ENCODE measurements at places on chromosomes 13 and 19. TPM values are rescaled to one million over a fixed set of nuclear protein-coding genes. Genes with fewer than 3 reads are reported as not detected.

The C13orf42 gene
- polyA plus RNA-seq = not detected

The PRR22 gene
- 2.0 TPM for polyA plus RNA-seq

The RABAC1 gene
- 769 TPM for polyA plus RNA-seq

The TLE2 gene
- polyA plus RNA-seq = 38.3 TPM

- DNase-seq = no peak
Observed at GRCh38 chr19:34399886-34400285, 4.3 kb upstream of the PDCD2L start.

- no peak for DNase-seq
Observed at GRCh38 chr19:33802001-33802400, 5.3 kb downstream of the KCTD15 start.

DNA sequence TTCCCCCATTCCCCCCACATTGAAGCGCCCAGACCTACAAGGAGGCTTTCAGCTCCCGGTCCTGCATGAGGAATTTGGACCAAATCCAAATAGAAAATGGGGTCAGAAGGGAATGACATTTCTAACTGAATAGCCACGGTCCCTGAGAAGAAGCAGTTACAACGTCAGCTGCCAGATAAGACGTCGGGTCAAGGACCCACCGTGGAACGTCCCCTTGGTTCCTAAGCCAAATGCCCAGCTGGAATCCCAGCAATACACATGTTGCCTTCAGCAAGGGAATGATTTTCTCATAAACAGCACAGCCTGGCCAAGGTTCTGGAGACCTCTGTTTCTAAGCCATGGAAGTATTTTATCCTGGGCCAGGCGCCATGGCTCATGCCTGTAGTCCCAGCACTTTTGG lies 109.1 kb upstream of the PEG3 start:
- DNase-seq = no peak

- no peak for DNase-seq
Observed at GRCh38 chr19:2326699-2327360, 1.6 kb downstream of the LSM7 start.

DNA sequence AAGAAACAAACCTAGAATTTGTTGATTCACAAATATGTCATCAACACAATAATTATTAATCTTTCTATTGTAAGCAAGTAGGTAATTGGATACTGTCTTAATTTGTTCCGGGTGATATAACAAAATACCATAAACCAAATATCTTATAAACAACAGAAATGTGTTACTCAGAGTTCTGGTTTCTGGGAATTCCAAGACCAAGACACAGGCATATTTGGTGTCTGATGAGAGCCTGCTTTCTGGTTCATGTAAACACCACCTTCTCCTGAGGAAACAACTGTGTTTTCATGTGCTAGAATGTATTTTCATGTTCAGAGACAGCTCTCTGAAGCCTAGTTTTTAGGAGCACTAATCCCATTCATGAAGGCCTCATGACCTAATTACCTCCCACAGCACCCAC lies 1819.5 kb downstream of the SLITRK5 start:
- DNase-seq = no peak

- DNase-seq = no peak
Observed at GRCh38 chr19:40210889-40211288, 7.3 kb downstream of the TTC9B start.

GRCh38 chr19:53809518-53810186 lies 14.5 kb downstream of the NLRP12 start:
- peak; percentile 60 for DNase-seq

GRCh38 chr13:30832845-30833332 lies 73.2 kb upstream of the MEDAG start:
- DNase-seq = peak; percentile 75

DNA sequence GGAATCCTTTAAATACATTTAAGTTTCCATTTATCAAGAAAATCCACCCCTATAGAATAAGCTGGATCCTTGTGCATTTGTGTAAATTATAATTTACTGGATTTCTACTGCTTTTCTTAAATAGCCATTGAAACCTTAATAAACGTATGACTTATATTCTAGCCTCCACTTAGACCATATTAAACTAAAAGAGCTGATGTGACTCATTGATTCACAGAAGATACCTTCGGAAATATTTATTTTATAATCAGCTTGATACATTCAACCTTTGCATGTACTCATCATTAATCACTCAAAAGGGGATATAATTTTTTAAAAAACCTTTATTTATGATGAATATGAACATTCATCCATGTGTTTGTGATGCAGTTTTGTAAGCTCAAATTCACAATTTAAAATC lies 136.3 kb downstream of the SPRY2 start:
- DNase-seq = no peak

GRCh38 chr19:38665950-38666662 lies 18.7 kb downstream of the ACTN4 start:
- peak; percentile 94 for DNase-seq

Measured in endothelial cell of umbilical vein (primary cell).